AG04450 (cell line): ENCODE measurements at places on chromosomes 5 and 9.
A peak's percentile ranks its signal among the peaks of the same experiment; 100 is the strongest.

GRCh38 chr5:93674866-93675459 is 66.4 kb downstream of the POU5F2 start:
- no peak for DNase-seq

GRCh38 chr5:67366691-67367395 is 170.2 kb upstream of the CD180 start:
- DNase-seq = no peak

- no peak for DNase-seq
Observed at GRCh38 chr5:146409054-146409671, 38.0 kb upstream of the TCERG1 start.

DNA sequence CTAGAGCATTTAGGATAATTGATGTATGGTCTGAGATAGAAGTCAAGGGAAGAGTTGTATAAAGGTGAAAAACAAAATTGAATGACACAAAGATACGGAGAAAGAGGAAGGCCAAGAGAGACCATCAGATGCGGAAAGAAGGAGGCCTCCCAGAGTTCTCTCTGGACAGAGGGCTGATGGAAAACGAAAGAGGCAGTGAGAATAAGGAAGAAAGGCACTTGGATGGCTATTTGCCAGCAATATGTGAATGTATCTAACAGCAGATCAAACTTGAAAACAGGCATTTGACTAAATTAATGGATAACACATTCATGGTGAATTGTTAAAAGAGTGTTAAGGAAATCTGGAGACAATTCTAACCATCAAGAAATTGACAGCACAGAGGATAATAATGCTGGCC is 2.4 kb upstream of the DOCK8 start:
- DNase-seq = no peak

- peak; percentile 59 for DNase-seq
Observed at GRCh38 chr5:91313757-91314673, 69.1 kb downstream of the ARRDC3 start.

DNA sequence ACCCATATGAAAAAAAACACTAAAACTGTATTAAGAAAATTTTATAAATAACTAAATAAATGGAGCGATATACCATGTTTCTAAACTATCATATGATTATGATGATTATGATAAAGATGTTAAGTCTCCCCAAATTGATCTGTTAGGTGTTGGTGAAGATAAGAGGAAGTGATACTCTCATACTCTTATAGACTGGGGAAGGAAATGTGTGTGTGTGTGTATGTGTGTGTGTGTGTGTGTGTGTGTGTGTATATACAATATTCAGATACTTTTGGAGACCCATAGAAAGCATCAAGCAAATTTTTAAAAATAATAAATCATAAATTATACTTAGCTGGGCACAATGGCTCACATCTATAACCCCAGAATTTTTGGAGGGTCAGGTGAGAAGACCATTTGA is 62.9 kb downstream of the TMEM232 start:
- DNase-seq = no peak

DNA sequence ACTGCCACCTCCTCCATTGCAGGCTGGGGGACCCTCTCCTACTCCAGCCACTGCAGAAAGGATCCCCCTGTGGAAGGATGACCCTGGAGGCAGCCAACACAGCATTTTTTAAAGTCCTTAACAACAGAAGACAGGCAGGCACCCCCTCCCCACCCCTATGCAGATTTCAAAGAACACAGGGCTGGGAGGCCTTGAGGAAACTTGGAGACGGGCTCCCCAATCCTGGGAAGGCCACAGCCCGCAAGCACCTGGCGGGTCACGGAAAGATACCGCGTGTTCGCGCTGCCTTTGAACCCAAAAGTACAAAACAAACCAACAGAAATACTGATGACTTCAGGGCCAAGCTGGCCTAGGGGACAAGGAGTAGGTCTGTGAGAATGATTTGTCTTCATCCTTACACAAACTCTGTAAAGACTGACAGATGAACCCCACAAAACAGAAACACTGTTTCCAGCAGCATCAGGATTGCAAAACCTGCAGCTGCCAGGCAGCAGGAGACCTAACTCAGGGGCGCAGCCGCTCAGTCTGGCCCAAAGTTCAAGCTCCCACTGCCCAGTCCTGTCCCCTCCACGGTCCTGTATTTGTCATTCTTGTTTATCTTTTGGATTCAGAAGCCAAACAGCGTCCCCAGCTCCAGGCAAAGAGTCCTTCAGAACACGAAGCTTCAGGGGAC is 13.8 kb downstream of the VAV2 start:
- no peak for DNase-seq

DNA sequence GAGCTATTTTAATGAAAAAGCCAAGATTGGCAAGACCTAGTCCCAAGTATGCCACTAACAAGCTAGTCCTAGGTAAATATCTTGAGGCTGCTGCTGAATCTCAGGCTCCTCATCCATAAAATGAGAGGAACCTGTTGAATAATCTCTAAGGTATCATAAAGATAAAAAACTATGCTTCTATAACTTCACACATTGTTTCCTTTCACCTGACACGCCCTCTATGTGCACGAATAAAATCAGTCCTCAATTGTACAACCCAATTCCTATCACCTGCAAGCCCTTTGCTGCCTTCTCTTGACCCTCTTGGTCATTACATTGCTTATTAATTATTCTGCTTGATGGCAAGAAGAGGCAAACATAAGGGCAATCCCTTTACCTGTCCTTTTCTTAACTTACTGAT is 69.9 kb downstream of the TRPM6 start:
- no peak for DNase-seq

- no peak for DNase-seq
Observed at GRCh38 chr5:178476972-178477754, 113.0 kb downstream of the COL23A1 start.

DNA sequence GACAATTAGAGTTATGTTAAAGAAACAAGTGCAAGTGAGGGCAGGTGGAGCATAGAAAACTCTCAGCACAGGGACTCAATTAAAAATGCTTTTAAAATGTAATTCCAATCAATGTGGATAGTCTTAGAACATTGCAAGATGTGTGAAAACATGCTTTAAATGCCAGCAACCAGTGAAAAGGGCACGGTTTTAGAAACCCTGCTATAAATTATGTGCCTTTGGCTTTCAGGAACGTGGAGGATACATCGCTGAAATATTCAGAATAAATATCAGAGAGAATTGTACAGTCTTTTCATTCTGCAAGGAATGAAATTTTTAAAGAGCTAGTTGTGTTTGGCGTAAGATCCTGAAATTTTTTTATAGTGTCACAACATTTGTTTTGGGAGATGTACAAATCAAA is 101.1 kb downstream of the TLE4 start:
- DNase-seq = no peak

GRCh38 chr5:171031977-171032376 is 170.2 kb downstream of the RANBP17 start:
- DNase-seq = no peak

- no peak for DNase-seq
Observed at GRCh38 chr5:148720257-148720656, 65.9 kb upstream of the HTR4 start.

GRCh38 chr5:75921011-75921410 is 162.2 kb upstream of the SV2C start:
- DNase-seq = no peak

- no peak for DNase-seq
Observed at GRCh38 chr9:131484051-131484445, 18.7 kb upstream of the POMT1 start.

GRCh38 chr5:17329571-17329970 is 112.1 kb downstream of the BASP1 start:
- DNase-seq = no peak

DNA sequence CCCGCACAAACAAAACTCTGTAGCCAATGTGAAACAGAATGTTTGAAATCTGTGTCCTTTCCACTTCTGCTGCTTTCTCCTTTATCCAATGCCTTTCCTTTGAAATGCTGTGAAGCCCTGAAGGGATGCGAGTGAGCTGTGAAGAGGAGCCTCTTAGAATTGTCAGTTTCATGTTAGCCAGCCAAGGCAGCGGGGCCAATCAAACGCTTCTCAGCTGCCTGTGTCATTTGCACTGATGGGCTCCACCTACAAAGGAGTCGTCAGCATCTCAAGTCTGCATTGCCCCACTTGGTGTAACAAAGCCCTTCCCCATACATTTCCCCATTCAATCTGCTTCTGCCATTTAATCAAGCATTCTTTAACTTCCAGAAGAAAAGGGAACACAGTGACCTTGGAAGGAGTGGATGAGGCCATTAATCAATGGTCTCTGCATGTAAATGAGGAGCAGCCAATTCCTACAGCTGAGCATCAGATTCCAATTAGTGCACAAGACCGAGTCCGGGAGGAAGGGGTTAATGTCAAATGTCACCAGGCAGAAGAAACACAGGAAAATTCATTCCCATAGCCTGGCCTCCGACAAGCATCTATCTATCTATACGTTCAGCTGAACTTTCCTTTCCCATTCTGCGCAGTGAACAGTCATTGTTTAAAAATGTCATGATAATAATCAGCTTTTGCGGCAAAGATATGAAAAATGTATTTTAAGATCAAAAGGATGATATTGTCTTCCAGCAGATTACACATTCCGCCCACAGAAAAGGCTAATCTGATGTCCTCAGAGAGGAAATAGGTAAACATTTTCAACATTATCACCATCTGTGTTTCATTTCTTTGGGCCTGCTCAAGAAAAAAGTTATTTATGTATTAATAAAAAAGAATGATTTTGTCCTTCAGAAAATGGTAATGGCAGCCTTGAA is 154.6 kb downstream of the FSTL4 start:
- DNase-seq = no peak

- DNase-seq = no peak
Observed at GRCh38 chr9:34493972-34494535, 28.7 kb downstream of the ENHO start.

GRCh38 chr5:147403651-147404640 is 105.9 kb downstream of the DPYSL3 start:
- DNase-seq = peak; percentile 90

GRCh38 chr5:2006193-2006970 is 123.7 kb upstream of the IRX4 start:
- DNase-seq = no peak

GRCh38 chr5:59036274-59036961 is 453.5 kb downstream of the RAB3C start:
- peak; percentile 94 for DNase-seq

- DNase-seq = no peak
Observed at GRCh38 chr5:174148721-174149120, 103.2 kb downstream of the NSG2 start.

DNA sequence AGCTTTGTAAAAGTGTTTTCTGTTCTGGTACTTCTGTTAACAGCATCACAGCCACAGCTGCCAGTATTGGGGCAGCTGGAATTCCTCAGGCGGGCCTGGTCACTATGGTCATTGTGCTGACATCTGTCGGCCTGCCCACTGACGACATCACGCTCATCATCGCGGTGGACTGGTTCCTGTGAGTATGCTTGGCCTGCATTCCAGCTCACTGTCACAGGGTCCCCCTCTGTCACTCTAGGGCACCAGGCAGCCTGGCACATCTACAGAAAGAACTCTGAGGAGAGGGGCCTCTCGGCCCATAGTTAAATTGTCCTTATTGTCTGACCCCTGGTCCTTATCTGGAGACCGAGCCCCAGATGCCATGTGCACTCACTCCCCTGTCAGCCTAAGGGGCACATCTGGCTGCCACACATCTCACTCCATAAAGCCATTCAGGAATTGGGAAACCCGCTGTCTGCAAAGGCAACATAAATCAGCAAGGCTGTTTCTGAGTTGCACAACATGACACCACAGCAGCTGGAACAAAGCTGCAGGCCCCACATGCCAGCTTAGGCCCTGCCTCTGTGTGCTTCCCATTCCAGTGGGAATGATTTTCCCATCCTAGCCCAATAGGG is 77.5 kb downstream of the SLC1A3 start:
- peak; percentile 39 for DNase-seq

DNA sequence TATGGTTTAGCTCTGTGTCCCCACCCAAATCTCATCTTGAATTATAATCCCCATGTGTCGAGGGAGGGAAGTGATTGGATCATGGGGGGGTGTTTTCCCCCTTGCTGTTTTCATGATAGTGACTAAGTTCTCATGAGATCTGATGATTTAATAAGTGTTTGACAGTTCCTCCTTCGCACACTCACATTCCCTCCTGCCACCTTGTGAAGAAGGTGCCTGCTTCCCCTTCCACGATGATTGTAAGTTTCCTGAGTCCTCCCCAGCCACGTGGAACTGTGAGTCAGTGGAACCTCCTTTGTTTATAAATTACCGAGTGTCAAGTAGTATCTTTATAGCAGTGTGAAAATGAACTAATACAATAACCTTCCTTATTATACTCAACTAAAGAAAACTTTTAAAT is 24.3 kb upstream of the TEX10 start:
- DNase-seq = no peak

DNA sequence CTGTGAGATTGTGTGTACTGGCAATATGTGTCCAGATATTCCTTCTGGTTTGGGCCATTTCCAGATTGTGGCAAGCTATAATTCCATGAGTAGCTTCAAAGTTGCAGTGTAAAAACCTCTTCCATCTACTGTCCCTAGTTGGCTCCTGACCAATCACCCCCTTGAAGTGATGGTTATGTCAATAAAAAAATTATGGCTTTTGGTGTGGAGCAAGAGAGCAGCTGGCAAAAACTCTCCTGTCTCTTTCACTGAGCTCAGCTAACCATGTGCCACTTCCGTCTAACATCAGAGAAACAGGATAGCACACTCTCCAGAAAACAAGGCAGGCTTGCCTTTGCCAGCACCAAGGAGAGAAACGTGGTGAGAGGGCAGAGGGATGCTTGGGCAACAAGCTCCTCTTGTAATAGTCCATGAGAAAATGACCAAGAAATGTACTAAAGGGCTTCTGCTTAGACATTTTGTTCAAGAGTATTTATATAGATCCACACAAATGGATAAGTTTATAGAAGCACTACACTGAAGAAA is 914.4 kb upstream of the SEMA6A start:
- DNase-seq = no peak

DNA sequence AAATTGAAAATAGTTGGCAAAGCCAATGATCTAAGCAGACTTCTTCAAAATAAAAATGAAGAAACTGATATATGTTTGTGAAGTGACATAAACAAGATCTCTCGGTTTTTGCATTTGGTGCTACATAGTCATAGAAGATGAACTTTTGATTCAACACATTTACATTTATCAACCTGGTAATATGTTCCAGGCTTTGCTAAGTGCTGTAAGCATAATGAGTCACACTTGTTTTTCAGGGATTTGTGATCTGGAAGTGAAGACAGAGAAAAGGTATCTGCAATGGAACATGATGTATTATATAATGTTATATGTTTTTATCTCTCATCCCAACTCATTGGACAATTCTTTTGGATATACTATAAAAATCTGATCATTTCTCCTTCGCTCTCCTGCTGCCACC is 801.4 kb downstream of the BRINP1 start:
- DNase-seq = no peak
